ENCODE measurements at places on chromosomes 2 and 18.

DNA sequence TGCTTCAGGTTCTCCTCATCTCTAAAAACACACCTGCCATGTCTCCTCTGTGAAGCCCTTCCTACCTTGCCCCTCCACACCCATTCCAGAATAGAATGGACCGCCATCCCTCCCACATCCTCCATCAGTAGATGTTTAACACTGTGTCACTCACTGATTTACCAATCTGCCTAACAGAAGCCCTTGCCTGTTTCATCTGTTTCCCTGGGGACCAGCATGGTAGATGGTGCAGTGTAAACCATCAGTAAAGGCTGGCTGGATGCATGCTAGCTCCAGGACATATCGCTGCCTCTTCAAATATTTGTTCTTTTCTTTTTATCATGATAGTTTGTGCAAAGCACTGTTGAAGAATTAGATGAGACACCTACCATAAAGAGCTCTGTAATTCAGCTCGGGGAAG lies 271.4 kb downstream of the PIEZO2 start:
- no peak for DNase-seq

- DNase-seq: no peak
These were observed 153.7 kb upstream of the NCK2 start for GRCh38 chr2:105590780-105591660.

DNA sequence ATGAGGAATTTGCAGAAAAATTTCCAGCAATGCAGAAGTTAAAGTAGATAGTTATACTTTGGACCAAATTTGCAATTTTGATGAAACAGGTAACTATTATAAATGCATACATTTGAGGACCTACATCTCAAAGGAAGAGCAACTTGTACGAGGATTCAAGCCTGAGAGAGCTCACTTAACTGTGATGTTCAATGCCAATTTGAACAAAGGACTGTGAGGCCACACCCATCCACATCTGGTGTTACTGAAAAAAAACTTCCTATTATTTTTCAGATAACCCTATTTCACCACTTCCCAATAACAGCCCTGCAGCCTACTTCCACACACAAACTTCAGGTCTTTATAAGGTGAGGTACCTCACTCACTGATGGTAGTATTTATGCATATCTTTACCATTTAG lies 203.5 kb upstream of the NABP1 start:
- no peak for DNase-seq

- no peak for DNase-seq
These were observed 28.6 kb downstream of the LRRC30 start for GRCh38 chr18:7259475-7259874.

DNA sequence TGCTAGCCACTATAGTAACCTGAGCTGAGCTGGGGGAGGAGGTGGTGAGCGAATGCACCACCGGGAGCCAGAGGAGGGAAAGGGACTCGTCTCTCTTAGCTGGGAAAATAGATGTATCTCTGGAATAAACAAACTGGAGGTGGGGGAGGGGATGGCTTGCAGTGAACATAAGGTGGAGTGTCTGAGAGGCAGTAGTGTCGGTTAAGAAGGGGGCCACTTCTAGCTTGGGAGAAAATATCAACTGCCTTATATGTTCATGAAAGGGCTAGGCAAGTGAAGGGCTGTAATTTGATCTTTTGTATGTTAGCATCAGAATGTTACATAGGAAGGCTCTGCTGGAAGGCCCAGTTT lies 2.2 kb downstream of the SETBP1 start:
- DNase-seq: peak; percentile 16

DNA sequence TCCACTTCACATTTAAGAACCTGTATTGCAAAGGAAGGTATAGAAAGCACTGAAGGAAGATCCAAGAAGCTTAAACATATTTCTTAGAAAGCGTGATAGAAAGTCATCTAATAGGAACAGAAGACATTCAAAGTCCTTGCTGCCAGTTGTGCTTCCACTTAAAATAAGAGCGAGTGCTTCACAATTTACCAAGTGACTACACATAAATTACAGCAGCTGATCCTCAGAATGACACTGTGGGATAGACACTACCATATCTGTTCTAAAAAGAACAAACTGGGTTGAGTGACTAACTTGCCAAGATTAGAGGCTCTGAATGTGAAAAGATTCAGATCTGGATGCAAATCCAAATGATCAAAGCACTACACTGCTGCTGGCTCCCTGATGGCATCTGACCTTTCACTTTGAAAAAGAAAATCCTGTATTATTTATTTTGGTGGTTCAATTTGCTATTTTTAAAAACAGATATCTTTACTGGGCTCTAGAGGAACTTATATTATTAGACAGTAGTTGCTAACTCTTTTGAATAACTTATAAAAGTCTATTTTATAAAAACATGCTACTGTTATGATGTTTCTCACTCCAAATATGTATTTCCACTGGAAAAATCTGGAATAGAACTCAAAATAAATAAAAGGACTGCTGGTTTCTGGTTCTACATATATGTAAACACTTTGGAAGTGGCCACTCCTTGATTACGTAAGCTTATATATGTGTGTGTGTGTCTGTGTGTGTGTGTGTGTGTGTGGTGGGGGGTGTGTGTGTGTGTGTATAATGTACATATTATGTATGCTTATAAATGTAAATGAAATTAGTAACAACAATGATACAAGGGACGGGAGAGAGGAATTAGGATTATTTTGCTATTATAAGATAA lies 57.4 kb downstream of the KIDINS220 start:
- no peak for DNase-seq

- peak; percentile 52 for DNase-seq
These were observed 27.3 kb downstream of the ZAP70 start for GRCh38 chr2:97740590-97741182.

DNA sequence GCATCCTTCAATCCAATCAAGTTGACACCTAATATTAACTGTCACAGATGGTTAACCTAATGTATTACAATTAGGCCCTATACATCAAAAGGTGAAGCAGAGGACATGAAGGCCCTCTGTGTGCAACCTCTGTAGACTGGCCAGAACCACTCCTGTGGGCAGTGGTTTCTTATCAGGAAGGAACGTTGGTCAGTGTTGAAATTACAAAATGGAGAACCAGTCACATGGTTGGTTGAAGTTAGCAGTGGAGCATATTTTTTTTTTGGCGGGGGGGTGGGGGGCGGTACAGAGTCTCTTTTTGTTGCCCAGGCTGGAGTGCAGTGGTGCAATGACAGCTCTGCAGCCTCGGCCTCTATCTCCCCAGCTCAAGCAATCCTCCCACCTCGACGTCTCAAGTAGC lies 19.8 kb downstream of the RNU2-63P start:
- no peak for DNase-seq

DNA sequence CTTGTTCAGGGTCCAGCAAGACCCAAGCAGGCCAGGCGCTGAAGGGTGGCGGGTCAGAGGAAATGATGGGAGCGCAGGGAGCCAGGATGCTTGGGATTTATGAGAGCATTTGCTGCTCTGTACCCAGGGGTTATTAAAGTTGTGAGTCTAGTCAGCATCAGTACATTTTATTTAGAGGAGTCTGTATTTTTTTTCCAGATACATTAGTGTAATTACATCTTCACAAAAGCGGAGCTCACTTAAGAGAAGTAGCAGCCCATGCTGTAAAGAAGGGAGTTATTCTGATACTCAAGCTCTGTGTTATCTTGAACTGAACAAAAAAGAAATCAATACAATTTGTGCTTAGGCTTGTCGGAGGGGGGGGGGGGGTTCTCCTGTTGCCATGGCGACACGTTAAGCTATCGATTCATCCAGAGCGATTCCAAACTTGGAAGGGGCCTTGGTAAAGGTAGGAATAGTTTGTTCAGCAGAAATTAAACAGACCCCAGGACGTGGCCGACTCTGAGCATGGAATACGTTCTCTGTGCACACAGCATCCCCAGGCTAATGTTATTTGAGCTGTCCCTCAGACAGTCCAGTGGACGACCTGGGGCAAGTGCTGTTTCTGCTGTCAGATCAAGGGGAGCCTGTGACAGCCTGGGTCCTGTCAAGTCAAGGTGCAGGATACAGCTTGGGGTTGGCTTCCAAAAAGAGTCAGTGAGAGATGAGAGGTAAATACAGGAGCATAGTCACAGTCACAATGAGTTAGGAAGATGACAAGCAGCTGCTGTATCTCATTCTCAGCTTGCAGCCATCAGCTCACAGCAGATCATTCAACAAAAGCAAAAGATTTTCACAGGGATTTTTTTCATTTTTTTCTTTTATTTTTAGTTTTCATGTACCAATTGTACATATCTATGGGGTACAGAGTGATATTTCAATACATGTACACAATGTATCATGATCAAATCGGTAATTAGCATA lies 387.6 kb downstream of the DCDC2C start:
- DNase-seq: no peak

DNA sequence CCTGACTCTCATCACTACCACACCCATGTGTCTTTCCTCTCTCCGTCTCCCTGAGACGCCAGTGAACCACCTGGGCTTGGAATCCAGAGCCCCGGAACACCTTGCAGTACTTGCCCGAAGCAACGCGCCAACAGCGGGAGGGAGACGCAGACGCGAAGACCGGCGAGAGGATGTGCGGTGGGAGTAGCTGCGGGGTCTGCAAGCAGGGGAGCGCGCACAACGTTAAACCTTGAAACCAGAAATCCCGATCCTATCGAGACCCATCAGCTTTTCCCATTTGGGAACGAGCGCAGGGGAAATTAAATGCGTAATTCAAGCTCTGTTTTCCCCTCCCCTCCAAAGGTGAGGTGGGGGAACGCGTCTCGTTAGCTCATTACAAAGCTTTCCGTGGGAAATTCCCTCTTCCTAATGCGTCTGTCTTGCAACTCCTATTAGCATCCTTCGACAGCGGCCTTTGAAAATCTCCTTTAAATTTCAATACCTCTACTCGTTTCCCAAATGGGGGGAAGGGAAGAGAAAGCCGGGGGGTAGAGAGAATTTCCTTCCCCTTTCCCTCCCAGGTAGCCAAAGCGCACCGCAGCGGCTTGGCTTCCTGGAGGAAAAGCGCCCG lies 421 bp upstream of the CNTNAP5 start:
- no peak for DNase-seq

GRCh38 chr2:214740867-214741395 lies 68.6 kb downstream of the BARD1 start:
- DNase-seq: no peak

DNA sequence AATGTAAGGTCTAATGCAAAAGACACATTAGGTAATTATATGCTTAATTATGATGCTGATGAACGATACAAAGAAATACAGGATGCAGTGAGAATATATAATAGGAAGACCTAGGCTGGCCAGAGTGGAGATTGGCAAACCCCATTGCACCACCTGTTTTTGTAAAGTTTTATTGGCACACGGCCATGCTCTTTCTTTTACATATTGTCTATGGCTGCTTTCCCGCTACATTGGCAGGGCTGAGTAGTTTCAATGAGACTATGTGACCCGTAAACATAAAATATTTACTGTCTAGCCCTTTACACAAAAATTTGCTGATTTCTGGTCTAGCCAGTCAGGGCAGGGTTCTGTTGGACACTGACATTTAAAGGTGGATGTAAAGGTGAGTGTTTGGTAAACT lies 5.4 kb downstream of the SEC11C start:
- DNase-seq: no peak

DNA sequence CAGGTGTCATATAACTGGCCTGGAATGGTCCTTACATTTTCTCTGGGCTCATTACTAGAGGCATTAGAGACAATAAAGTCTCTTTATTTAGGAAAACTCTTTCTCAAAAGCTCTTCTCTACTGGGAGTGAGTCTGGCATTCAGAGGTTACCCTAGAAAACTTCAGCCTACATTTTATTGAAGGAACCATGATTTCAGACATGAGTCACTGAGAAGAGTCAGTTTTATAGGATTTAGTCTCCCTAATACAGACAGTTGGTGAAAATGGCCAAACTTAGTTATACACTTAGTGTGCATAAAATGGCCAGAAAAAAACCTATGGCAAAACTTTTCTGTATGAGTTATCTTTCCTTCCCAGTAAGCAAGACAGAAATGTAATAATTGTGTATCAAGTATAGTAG lies 689.4 kb downstream of the ZEB2 start:
- no peak for DNase-seq

DNA sequence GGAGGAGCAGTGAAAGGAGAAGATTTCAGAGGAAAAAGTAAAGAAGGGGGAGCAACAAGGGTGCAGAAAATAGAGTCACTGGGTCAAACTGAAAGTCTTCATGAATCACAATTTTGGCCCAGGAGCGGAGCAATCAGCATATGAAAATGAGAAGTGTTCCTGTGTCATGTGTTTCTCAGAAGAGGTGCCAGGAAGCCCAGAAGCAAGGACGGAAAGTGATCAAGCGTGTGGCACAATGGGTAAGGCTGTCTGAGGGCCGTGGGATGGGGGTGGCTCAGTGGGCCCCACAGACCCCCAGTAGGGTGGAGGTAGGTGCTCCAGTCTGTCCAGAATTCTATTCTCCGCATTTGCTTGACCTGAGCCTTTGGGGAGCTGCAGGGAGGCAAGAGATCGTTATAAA lies 44.2 kb downstream of the SP140 start:
- no peak for DNase-seq

DNA sequence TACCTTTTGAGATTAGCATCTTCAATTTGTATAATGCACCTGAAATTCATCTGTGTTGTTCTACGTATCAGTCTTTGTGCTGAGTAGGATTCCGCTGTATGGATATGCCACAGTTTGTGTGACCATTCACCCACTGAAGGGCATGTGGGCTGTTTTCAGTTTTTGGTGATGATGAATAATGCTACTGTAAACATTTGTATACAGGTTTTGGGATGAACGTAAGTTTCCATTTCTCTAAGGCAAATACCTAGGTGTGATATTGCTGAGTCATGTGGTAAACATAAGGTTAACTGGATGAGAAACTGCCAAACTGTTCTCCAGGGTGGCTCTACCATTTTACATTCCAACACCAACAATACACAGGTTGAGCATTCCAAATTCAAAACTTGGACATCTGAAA lies 35.1 kb downstream of the CABYR start:
- no peak for DNase-seq

DNA sequence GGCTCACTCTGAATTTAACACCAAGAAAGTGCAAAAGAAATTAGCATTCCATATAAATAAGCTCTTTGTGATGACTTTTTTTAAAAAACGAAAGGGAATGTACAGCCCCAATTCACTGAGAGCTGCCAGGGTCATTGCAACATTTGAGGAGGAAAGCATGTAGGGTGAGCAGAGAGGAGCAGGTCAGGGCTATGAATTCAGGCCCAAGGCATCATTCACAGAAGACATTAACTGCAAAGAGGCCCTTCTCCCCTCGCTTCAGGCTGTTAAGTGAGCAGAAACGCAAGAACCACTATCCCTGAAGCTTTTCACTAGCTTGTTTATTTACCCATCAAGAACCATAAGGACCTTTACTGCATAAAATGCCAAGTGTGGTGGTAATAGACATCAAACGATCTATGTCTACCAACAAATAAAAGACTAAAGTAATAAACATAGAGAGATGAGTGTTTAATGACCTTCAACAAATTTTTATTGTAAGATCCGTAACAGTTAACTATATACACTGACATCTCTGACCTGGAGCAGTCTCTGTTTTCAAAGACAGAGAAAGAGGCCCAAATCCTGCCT lies 333.1 kb upstream of the HNRNPA3 start:
- DNase-seq: no peak

- DNase-seq: no peak
These were observed 119.0 kb downstream of the SMAD7 start for GRCh38 chr18:48831802-48832201.

DNA sequence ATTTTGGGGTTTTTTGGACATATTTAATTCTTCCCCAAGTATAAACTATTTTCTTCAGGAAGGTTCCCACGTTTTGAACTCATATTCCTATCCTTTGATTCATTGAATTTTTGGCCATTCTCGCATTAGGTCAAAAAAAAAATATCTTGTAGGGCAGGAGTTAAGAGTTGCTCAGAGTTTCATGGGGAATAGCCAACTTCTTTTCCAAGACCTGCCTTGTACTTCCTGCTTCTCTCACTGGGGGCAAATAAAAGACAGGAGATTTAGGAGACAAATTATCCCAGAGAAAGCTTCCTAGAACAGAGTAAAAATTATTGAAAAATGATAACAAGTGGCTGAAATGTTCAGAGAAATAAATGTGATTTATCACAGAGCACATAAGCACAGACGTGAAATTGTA lies 55.2 kb upstream of the BCL11A start:
- no peak for DNase-seq

All from fibroblast of mammary gland (primary cell).